ENCODE measurements at places on chromosomes 5 and 9.

- DNase-seq = no peak
Measured at GRCh38 chr5:91499943-91500531, 116.9 kb upstream of the ARRDC3 start.

DNA sequence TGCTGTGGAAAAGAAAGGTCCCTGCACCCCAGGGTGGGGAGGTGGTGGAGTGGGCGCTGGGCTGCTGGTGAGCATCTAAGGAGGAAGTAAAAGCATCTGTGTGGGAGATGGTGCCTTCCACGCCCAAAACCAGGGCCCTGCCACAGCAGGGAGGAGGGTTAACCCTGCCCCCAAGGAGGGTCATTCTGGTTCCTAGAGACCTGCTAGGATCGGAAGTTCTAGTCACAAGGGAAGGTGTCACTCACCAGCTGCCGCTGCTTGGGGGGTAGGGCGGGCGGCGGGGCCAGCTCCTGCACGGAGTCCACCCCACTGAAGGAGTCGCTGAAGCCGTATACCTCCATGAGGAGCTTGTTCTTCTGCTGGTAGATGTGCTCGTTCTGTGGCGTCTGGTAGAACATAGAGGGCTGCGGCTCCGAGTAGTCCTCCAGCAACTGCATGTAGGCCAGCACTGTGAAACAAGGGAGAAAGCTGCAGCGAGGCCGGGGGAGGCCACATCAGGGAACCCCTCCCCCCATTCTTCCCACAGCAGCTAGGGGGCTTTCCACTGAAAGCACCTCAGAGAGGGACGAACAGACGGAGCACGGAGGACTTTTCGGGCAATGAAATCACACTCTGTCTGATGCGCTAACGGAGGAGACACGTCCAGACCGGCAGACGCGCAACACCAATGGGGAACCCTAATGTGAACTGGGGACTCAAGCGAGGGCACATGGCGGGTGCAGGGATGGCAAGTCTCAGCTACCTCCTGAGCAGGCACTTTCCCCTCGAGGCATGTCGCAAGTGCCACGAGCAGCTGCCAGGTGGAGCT is 76.4 kb downstream of the PRRT1B start:
- no peak for DNase-seq

GRCh38 chr5:10662083-10662482 is 98.2 kb downstream of the ANKRD33B start:
- DNase-seq = no peak

GRCh38 chr5:2302169-2302568 is 419.4 kb upstream of the IRX4 start:
- DNase-seq = no peak

DNA sequence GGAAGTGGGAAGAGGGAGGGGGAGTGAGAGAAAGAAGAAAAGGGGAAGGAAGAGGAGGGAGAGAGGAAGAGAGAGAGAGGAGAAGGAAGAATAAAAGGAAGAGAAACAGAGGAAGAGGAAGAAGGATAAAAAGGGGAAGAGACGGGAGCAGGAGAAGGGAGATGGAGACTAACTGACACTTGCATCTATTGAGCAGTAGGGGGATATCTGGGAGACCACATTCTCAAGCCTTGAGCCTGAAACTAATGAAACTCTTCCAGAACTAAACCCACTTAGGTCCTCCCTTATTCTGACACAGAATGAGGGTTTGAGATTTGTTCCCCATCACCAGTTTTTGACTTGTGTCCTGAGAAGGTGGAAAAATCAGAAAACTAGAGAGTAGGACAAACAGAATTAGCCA is 533.3 kb downstream of the CDH12 start:
- no peak for DNase-seq

GRCh38 chr5:81044868-81045267 is 84.7 kb downstream of the RASGRF2 start:
- no peak for DNase-seq

GRCh38 chr9:91809581-91810285 is 140.3 kb downstream of the ROR2 start:
- DNase-seq = no peak

GRCh38 chr9:105171589-105171988 is 72.9 kb upstream of the SLC44A1 start:
- no peak for DNase-seq

- DNase-seq = no peak
Measured at GRCh38 chr5:112757468-112758208, 20.0 kb downstream of the APC start.

DNA sequence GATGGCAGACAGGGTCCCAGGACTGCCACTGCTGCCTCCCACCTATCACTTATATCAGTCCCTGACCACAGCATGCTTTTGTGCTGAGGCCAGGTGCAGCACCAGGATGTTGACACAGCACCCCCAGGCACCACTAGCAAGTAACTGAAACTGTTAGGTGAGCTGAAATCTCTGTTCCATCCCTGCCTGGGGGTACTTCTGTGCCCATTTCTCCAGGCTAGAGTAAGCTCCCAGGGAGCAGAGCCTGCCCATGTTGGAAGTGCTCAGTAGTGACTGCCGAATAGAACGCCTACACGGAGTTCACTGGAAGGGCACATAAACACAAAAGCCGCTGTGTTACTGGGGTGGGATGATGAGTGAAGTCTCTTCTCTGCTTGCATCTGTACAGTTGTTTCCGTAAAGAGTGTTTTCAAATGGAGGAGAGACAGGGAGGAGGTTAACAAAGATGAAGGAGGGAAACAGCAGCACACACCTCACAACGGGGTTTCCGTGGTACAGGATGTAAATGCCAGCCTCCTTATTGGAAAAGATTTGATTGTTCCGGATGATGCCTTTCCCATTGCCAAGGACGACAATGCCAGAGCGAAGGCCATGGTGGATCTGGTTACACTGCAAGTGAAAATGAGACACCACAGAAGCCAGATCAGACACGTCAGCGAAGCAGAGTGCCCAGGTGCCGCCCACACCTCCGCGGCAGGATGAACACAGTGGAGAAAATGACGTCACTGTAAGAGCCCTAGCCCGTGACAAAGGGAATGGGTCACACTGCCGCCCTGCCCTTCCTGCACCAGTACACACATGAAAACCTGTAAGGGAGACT is 43.1 kb downstream of the POLR1E start:
- peak; percentile 71 for DNase-seq

GRCh38 chr9:98370976-98371315 is 115.5 kb upstream of the TBC1D2 start:
- DNase-seq = no peak

DNA sequence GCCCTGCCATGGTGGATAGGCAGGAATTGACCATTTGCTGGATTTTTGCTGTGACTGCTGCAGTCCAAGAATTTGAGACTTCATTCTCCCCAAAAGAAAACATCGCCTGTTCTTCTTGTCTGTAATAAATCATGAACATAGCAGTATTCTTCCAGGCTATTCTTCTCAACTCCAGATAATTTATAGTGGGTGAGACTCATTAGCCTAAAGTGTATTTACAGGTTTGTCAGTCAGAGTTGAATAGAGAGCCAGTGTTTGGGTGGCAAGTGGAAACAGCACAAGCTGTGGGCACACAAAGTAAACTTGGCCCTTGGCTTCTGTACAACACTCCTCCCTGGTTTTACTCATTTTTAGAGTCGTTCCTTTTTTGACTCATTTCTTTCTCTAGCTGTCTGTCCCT is 128.2 kb upstream of the VCAN start:
- DNase-seq = no peak

GRCh38 chr9:125983681-125984080 is 236.5 kb downstream of the PBX3 start:
- DNase-seq = no peak

- no peak for DNase-seq
Measured at GRCh38 chr5:74471875-74472274, 168.7 kb downstream of the ENC1 start.

- DNase-seq = no peak
Measured at GRCh38 chr9:130246126-130246525, 19.4 kb upstream of the HMCN2 start.

All from stimulated activated CD8-positive, alpha-beta memory T cell treated with anti-CD3 and anti-CD28 coated beads, Interleukin-2, amount 100 ng/mL, for 48 hours (primary cell).